ELR (cell line): ENCODE measurements at places on chromosomes 3 and 15.

DNA sequence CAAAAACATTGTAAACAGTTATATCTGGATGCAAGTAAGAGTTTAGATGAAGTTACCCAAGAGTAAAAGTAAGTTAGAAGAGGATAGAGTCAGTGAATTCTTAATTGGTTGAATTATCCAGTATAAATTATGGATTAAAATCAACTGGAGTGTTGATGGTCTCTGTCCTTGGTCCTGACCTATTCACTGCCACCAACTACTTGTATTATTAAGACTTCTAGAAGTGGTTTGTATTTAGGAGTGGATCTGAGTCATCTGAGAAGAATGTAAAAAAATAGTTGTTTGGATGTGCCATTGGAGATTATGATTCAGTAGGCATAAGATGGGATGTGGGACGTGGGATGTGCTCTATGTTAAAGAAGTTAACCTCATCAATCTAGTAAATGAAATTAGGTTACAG, 86.4 kb downstream of the SYNPR start:
- DNase-seq, result peak; percentile 51

- DNase-seq, result no peak
Measured at GRCh38 chr3:7456386-7456785, 595.5 kb downstream of the GRM7 start.

- no peak for DNase-seq
Measured at GRCh38 chr3:71428841-71429596, 154.5 kb downstream of the FOXP1 start.

DNA sequence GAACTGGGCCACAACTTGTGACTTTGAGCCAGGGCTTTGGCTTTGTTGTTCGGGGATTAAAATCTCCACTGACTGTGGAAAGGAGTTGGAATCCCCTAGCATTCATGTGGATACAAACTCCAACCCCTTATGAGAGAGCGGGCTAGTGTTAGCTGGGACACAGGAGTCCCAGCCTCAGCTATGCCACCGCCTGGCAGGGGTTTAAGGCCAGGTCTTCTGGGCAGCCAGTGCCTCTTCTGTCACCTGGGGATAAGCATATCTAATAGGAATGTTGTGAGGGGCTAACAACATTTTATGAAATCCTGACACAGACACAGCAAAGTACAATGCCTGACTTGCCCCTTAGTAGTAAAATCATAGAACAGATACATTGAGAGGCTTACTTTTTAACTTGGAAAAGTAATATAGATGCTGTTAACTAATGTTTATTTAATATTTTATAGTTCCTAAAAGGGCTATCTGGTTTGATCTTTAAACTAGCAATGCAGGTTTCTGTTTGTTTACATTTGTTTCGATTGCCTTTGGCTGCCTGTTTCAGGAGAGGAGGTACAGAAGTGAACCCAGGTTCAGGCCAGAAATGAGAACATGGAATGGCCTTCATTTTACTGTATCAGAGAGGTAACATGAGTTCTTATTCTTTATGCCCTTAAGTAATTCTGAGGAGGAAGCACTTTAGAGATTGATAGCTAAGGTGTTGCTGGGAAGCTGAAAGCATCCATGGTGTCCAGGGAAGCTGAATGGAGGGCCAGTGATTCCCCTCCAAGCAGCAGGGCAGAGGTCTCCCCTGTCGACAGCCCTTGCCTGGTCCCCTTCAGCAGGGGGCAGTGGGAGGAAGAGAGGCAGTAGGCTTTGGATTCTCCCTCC, 8.7 kb downstream of the GPR160 start:
- DNase-seq, result no peak

GRCh38 chr15:69979262-69979661, 118.5 kb downstream of the TLE3 start:
- DNase-seq, result peak; percentile 66

- no peak for DNase-seq
Measured at GRCh38 chr3:15657016-15657415, 55.5 kb downstream of the BTD start.

DNA sequence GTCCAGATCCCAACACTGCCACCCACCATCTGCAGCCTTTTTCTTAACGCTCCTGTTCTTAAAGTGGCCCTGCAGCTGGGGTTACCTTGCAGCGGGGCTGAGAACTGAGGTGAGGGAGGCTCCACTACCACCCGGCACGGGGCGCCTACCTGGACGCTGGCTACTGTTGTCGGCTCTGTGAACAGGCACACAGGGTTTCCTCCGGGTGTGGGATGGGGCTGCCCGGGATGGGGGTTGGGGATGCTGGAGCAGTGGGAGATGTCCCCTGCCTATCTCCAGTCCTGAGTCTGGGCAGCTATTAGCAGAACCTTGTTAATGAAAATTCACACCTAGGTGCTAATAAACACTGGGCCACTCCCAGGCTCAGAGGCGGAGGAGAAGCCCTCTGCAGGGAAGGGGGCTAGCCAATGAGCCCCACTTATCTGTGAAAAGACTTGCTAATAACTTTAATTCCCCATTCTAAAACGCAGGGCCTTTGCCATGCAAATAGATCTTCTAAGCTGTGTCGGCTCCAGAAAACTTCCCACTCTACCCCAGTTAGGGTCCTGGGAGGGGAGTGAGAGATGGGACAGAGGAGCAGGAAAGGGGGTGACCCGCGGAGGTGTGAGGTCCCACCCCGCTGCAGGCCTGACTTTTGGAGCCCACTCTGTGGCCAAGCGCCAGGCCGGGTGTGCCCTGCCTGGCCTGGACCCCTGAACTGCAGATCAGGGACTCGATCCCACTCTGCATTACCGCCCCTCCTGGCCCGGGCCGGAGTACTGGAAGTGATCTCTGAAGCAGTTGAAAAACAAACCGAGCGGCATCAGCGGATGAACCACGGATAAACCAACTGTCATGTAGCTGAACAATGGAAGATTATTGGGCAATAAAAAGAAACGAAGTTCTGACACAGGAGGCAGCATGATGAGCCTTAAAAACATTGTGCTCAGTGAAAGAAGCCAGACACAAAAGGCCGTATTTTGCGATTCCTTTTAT, 3.1 kb downstream of the MESP1 start:
- no peak for DNase-seq

GRCh38 chr3:129984125-129984524, 9.6 kb downstream of the TRH start:
- DNase-seq, result peak; percentile 17

GRCh38 chr15:40844696-40845030, 815 bp downstream of the SPINT1 start:
- DNase-seq, result peak; percentile 31

DNA sequence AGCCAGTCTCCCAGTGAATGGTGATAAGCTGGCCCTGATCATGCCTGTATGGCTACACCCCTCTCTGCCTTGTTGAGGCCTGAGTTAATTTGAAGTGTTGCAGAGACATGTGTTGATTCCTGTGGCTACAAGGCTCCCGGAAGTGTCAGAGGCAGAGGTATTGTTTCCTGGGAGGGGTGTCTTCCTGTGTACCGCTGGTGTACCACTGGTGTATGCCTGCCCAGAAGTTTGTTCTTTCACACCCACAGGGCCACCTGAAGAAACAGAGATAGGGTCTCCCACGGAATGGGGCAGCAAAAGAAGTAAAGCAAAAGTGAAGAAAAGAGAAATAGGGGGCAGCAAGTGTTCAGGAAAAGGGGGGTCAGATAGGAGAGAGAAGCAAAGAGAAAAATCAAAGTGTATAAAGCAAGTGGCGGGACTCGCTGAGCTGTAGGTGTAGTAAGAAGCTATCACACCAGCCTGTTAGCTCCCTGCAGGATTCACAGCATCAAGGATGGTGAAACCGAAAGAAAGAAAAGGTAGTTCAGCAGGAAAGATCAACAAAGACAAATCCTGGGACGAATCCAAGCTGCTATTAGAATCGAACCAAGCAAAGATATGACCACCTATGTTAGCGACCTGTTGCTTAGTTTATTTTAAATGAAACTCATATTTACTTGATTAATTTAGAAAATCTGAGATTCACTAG, 36.6 kb upstream of the CD47 start:
- DNase-seq, result no peak

DNA sequence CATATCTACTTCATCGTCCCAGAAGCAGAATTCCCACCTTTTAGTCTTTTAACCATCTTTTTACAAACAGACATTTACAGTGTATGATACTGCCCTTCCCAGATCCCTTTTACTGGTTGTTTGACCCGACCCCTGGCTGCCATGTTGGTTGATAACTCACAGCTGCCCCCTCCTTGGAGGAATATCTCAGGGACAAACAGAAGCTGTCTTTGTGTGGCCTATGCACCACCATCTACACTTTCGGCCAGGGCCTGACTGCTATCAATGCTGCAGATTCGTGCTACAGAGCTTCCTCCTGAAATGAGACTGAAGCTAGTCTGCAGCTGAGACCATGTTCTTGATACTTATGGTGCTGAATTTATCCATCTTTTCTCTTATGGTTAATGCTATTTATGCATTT, 6.6 kb upstream of the POLQ start:
- peak; percentile 12 for DNase-seq

- no peak for DNase-seq
Measured at GRCh38 chr3:11304175-11304574, 32.0 kb downstream of the ATG7 start.

- DNase-seq, result no peak
Measured at GRCh38 chr3:118541796-118542195, 492.9 kb downstream of the IGSF11 start.

DNA sequence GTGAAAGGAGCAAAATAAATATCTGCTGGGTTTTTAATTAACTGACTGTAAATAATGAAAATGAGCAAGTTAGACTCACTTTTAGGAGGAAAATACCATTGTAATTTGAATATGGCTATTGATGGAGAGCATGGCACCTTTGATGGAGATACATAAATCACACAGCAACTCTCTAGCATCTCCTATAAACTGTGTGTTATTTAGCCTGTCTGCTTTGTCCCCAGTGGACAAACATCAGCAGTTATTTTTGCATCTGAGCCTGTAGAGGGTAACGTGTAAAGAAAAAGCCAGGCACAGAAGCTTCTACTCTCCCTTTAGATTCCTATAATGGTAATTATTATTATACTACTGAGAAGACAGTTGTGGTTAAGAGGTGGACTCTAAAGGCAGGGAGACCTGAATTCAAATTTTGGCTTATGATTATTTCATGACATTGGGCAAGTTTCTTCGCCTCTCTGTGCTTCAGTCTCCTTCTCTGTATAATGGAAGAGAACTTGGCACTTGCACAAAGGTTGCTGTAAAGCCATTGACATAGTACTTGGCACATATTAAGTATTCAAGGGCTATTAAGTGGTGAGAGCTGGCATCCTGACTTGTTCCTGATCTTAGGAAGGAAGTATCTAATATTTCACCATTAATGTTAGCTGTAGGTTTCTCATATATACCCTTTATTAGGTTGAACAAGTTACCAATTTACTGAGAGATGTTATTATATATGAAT, 289.5 kb upstream of the TRIM42 start:
- DNase-seq, result no peak

GRCh38 chr15:35678774-35679173, 132.8 kb upstream of the DPH6 start:
- no peak for DNase-seq

DNA sequence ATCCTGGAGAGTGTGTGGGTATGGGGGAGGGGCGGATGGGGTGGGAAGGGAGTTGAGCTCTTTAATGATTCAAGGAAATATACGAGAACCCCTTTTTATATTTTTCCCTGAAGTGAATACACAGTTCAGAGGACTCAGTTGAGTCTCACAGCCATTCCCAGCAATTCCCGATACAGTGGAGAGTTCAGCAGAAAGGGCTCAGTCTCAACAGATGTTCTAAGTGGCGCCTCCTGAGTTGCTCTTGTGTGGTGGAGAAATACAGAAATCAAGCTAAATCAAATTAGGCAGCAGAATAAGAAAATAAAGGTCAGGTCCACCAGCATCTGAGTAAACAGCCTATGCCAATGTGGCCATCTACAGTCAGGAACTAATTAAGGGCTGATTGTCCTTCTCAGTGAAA, 372.1 kb downstream of the NR2F2 start:
- DNase-seq, result no peak

DNA sequence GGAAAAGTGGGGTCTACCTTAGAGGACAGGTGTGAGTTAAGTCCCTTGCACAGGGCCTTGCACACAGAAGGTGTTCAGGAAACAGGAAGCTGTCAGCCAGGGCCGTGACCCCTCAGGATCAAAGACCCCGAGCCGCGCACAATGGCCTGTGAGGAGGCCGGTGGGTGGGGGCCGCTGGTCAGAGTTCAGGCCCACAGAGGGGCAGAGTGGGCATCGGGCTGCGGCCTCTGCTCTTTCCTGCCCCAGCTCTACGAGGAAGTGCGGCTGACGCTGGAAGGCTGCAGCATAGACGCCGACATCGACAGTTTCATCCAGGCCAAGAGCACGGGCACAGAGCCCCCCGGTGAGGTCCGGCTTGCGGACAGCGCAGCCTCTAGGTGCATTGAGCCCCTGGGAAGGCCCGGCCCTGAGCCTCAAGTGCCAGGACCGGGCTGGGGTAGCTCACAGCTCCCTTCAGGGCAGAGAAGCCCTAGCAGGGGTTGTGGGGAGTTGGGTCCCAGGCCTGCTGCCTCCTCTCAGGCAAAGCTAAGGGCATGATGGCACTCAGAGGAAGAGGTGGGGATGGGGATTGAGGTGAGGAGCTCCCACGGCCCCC, 37.2 kb downstream of the PSTPIP1 start:
- DNase-seq, result no peak

DNA sequence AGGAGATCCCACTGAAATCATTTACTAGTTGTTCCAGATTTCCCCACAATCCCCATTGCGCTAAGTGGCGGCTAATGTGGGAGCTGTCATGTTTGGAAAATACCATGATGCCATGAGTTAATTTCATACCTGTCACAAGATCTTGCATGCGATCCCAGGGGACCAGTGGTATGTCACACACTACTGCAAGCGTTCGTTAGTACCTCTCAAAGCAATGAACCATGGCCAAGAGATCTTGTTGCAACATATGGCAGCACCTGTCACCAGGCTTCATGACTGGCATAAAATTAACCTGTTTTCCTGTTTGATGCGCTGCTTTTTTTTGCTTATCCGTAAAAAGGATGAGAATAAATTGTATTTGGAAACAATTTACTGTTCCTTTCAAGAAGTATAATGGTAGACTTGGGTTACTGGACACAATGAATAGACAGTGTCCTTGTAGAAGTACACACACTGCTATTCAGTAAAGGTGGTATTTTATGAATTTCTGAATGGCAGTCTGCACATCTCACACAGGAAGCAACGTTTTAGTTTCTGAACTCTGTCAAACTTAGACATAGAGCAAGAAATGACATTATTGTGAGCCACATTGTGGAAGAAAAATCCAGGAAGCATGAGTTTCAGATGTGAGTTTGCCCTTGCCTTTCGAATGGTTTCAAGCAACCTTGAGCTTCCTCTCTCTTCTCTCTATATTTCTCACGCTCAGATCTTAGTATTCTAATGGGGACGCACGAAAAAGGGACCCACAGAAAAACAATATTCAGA, 81.9 kb downstream of the CHL1 start:
- DNase-seq, result no peak

DNA sequence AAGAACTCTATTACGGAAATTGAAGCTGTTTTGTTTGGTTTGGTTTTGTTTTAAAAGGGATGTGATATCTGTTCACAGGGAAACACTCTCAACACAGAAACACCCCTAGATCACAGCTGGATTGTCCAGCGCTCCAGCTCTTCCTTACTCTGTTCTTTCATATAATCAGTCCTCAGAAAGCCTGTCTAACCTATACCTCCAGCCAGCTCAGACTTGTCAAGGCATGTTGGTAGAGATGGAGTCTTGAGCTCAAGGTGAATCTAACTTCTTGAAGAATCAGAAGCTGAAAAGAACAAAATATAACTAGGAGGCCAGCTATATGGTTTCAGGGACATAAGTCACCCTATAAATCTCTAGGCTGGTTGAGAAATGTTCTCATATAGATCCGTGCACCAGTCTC, 110.2 kb upstream of the EPHA3 start:
- no peak for DNase-seq

- DNase-seq, result no peak
Measured at GRCh38 chr3:180000500-180000899, 36.2 kb downstream of the PEX5L start.

- no peak for DNase-seq
Measured at GRCh38 chr3:81716870-81717509, 44.5 kb downstream of the GBE1 start.
